ENCODE measurements at places on chromosomes 1 and 21.

GRCh38 chr1:234186037-234186688 lies 187.1 kb upstream of the COA6 start:
- peak; percentile 60 for DNase-seq

GRCh38 chr1:71792264-71792663 lies 490.1 kb downstream of the NEGR1 start:
- no peak for DNase-seq

GRCh38 chr1:244788493-244789275 lies 46.8 kb upstream of the COX20 start:
- no peak for DNase-seq

DNA sequence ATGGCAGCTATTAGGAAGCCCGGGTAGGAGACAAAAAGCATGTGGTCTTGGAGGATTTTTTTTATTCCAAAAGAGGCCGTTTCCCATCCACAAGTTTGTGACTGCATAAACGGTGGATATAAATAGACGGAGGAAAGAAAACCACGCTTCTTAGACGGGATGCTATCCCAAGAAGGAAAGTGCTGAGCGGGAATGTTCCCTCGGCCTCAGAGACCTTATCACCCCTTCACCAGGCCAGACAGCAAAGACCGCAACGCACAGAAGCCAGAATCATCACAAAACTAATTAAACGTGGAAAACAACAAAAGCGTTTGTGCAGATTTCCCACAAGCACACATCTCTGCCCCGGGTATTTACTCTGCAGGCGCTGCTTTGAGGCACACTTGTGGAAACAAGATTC lies 43.2 kb downstream of the HLCS start:
- DNase-seq, result no peak

GRCh38 chr1:84434801-84435549 lies 36.7 kb downstream of the DNASE2B start:
- DNase-seq, result peak; percentile 18

DNA sequence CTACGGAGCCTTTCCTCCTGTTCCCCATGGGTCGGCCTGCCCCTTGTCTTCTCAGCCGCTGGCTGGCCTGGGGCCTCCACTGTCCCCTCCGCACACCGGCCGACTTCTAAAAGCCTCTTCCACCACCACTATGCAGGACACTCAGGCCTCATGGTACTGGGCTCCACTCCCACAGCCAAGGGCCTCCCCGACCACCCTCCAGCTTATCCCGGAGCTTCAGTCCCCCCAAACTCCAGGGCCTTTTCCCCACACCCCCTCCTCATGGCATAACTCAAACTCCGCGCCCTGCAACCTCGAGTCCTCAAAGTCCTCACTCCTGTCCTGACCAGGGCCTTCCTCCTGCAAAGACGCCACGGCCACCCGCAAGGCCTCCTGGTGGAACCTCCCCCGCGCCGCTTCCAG lies 2.0 kb downstream of the LRRC41 start:
- no peak for DNase-seq

DNA sequence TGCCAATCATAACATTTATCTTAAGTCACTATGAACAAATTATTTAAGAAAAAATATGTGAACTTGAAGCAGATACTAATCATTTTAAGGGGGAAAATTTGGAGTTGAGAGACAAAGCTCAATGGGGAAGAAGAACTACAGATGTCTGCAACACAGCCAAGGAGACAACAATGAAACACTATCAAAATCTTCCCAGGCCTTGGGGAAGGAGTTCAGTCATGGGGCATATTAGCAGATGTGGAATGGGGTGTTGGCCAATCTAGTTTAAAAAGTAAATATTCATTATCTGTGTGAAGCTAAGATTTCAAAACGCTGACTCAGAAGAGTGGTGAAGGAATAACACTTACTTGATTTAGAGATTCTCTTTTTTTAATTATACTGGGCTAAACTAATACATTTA lies 671.6 kb upstream of the ZP4 start:
- DNase-seq, result peak; percentile 91

Measured in iris pigment epithelial cell (primary cell).